ENCODE measurements at places on chromosomes 7 and 10. TPM values are rescaled to one million over a fixed set of nuclear protein-coding genes. Genes with fewer than 3 reads are reported as not detected.

SLC18A2 gene
- not detected for total RNA-seq

LRRC18 gene
- not detected for total RNA-seq

TMEM176A gene
- total RNA-seq, result not detected

HUS1 gene
- 9.6 TPM for total RNA-seq

ZNF488 gene
- total RNA-seq, result not detected

CCDC136 gene
- total RNA-seq, result 18.1 TPM

Data from bronchial smooth muscle cell (primary cell).